ENCODE measurements at places on chromosomes 6 and 20.

- no peak for DNase-seq
These were observed 108.4 kb upstream of the MAP3K7 start for GRCh38 chr6:90695316-90695715.

- no peak for DNase-seq
These were observed 667.9 kb downstream of the EPM2A start for GRCh38 chr6:145067430-145067829.

DNA sequence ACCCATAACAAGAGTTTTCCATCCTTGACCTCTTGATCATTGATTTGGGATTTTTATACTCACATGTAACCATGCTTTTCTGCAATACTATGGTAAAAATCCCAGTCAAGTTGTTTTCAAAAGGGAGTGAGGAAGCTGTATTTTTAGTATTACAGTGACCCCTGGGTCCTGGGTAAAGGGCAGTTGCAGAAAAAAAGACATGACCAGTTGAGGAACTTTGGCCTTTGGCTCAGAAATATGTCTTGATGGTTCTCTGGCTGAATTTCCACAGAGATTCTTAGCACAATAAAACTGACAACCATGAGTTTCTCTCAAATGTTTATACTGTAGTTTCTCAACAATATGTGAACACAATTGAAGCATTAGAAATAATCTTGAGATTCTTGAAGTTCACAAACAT lies 28.6 kb upstream of the PRL start:
- no peak for DNase-seq

- DNase-seq: no peak
These were observed 168.9 kb downstream of the PHF3 start for GRCh38 chr6:63804381-63804956.

DNA sequence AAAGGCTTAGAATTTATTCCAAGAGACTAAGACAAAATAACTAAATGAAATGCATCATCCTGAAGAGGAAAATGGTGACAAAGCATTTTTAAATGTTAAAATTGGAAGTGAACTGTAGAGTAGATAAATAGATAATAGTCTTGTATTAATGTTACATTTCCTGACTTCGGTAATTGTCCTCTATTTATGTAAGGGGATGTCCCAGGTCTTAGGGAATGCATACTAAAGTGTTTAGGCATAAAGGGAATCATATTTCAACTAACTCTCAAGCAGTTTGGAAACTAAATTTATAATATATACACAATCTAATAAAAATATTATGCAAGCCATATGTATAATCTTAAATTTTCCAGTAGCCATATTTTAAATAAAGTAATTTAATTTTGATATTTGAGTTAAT lies 159.3 kb downstream of the WDR27 start:
- no peak for DNase-seq

DNA sequence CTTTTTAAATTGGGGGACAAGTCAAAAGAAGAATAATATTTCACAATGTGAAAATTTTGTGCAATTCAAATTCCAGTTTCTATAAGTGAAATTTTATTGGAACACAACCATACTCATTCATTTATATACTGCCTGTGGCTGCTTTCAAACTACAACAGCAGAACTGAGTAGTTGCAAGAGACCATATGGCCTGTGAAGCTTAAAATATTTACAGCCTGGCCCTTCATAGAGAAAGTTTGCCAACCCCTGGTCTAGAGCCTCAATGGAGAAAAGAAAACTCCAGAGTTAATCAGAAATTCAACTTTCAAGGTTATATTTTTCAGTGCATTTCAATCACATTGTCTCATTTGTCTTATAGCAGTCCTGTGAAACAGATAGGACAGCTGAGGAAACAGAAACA lies 26.6 kb upstream of the FBXO9 start:
- DNase-seq: no peak

DNA sequence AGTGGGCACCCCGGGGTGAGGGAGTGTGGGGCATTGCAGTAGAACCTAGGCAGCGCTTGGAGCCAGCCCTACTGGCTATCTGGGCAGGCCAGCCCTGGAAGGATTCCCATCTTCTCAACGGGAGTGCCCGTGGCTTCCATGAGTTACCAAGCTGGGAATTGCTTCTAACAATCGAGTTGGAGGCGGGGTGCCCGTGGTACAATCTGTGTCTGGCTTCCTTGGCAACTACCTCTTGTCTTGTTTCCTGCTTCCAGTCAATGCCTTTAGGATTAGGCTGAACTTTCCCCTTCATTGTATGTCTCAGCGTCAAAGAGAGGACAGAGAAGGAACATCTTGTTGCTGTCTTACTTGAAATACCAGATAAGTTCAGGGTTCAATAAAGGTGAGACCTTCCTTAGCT lies 33.3 kb downstream of the PPP1R14C start:
- no peak for DNase-seq

- DNase-seq: no peak
These were observed 7.3 kb downstream of the TRDN start for GRCh38 chr6:123629258-123629941.

DNA sequence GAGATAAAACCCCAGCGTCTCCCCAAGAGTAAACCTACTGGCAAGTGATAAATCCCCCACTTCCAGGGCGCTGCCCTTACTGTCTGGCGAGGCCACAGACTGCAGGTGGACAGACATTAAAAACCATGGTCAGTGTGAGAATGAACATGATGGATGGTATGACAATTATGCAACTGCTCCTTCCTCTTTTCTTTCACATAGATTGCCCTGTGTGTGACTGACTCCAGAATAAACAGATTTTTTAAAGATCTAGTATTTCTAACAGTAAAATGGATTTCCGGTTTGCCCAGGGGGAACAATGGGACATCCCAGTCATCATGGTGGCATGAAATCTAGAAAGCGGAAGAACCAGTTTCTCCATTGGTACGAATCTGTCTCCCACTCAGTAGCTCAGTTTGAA lies 153.7 kb downstream of the FOXC1 start:
- no peak for DNase-seq

DNA sequence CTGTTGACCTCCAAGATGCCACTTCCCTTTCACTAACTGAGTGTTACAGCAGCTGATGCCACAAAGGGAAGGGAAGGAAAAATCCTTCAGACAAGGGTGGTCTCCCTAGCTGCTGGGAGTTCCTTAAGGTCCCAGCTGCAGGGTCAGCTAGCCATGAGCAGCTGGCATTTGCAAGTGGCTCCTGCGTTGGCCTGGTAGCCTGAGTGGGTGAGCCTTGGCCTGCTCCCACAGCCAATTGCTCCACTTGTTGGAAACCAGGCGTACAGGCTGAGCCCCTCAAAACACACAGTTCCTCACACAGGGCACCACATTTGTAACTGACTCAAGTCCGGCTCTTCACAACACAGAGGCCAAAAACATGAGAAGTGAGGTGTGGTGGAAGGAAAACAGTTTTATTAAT lies 16.7 kb downstream of the TTK start:
- DNase-seq: no peak

- no peak for DNase-seq
These were observed 37.6 kb upstream of the LYRM2 start for GRCh38 chr6:89675949-89676748.

- DNase-seq: no peak
These were observed 655.4 kb upstream of the PTCHD4 start for GRCh38 chr6:48766349-48766748.

DNA sequence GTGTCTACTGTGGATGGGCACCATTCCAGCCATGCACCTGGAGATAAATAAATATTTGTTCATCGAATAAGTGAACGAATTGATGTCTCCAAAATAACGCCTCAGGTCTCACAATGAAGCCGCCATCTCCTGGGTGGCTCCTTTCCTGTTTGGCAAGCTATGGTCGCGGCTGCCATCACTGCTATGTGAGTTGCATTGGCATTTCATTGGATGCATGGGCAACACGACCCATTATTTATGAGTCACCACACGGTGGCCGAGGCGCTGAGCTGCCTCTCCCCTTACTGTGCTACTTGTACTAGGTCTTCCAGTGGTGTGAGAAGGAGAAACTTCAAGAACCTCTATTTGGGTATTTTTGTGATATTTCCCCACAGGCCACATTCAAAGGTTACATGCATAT lies 21.3 kb upstream of the PDE10A start:
- no peak for DNase-seq

DNA sequence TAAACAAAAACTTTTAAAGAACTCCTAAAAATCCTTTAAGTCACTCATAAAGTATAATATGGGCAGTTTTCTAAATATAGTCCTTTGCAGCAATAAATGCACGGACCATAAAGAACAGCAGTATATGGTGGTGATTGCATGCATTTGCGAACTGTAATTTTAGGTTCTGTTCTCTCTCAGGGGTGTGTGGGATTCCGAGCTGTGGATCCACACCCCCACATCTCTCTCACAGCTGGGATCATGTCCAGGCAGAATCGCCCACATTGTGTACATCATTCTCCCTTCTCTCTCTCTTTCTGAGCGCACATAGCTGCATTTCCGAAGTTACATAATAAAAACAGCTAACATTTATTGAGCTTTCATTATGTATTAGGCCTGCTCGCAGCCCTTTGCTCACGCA lies 28.6 kb downstream of the SLC52A3 start:
- DNase-seq: no peak

DNA sequence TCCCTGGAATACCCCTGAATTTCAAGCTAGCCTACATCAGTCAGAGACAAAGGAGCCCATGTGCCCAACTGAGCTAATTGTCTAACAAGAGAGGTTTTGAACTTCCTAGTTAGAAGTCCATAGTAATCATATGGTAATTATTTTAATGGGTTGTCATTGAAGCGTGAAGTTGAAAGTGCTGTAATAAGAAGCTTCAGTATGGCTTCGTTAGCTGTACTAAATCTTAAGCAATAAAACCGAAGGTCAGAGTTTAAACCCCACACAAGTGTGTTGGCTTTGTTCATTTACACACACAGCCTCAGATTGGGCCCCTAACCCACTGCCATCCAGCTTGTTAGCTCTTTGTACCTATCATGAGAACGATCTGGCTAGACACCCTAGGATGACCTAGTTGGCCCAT lies 195.6 kb upstream of the RIN2 start:
- DNase-seq: no peak

GRCh38 chr6:106356378-106356777 lies 4.1 kb upstream of the CRYBG1 start:
- DNase-seq: no peak

DNA sequence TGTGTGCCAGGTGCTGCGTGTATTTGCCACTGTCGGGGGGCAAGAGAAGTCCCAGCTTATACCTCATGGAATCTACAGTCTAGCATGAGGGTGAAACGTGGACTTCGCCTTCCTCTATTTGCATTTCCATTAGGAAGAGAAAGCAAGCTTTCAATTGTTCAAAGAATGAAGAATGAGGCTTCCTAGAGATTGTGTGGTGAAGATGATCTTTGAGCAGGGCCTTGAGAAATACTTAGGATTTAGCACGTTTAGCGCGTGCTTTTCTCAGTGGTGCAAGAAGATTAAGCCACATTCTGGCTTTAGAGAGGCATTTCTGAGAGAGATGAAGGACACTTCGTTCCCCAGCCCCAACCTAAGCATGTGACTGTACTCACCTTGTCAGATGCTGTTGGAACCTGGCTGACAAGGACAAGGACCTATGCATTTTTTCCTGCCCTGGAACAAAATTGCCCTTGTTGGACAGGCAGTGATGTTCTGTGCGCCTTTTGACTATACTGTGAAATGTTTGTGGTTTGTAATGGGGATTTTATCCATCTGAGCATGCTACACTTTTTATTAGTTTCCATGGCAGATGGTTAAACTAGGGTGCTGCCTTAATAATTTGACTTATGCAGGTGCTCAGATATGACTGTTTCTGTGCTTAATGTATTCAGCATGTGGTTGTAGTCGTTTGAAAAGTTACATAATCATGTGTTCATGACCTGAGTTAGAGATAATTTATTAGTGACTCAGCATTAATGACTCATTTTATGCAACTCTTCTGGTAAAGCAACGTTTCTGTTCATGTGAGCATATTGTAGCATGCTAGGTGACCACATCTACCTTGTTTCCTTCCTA lies 10.7 kb downstream of the TULP4 start:
- no peak for DNase-seq

DNA sequence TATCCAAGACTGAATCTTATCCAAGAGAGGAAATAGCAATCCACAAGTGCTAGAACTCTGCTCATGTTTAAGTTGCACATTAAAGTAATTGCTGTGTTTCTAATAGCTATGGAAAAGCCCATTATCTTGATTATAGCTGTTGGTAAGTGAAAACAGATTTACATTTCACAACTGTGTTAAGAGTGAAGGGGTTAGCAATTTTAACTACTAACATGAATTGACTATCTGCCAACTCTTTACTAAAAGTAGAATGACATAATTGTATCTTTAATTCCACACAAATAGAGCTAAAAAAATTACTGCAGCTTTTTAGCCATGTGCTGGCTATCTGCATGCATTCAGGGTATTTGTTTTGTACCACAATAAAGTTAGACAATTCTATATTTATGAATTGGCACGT lies 277.9 kb upstream of the IRAK1BP1 start:
- no peak for DNase-seq

- no peak for DNase-seq
These were observed 30.3 kb downstream of the FRMD1 start for GRCh38 chr6:168048724-168049025.

DNA sequence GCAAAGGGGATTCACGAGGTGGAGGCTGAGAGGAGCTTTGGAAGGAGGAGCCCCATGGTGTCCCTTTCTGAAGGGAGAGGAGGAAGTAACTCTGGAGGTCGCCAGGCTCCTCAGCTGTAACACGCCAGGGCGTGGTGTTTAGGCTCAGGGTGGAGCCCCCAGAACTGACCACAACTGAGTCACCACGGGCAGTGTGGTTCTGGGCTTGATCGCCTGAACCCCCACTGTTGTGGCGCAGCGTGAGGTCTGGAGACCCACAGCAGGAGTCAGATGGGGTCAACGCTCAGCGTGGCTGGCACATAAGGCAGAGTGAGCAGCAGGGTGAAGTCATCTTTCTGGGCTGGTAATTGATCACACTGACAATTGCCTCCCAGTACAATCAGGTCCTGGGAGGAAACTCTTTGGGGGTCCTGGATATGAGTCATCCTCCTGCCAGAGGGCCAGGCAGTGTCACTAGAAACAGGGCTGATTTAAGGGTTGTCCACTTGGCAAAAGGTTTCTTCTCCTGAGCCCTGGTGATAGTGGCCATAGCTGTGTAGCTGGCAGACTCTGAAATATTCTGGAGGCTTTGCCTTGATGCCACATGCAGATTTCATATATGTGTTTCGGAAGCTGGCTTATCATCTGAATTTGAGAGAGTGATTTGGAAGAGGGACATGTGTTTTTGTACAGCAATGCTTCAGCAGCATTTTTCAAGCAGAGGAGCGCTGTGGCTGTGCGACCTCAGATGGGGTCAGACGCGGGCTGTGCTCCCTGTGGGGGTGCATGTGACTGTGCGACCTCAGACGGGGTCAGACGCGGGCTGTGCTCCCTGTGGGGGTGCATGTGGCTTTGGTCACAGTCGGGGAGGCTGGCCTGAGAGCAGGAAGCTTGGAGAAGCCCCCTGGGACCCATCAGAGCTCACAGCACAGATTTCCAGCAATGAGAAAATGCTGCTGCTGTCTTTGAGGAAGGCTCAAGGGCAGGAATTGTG lies 50.0 kb downstream of the SYNJ2 start:
- DNase-seq: no peak

GRCh38 chr6:33018904-33019303 lies 9.5 kb upstream of the HLA-DOA start:
- no peak for DNase-seq

Measured in T-helper 22 cell (primary cell).